COLO829 (cell line): ENCODE measurements at places on chromosomes 2 and 18.

- DNase-seq, result peak; percentile 63
These were observed 3.5 kb upstream of the BCL2 start for GRCh38 chr18:63322908-63323634.

DNA sequence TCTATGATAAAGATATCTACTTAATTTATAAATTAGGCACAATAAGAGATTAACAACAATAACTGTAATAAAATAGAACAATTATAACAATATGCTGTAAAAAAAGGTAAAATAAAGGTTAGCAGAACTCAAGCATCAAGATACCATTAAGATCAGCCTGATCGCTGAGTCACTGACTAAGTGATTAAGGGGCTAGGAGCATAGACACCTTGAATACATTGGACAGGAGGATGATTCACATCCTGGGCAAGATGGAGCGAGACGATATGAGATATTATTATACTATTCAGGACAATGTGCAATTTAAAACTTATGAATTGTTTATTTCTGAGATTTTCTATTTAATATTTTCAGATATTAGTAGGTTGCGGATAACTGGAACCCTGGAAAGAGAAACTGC, 1277.8 kb upstream of the ZEB2 start:
- DNase-seq, result no peak

GRCh38 chr2:37344453-37345361, at the start of gene QPCT:
Gene QPCT (plus strand): TSS chr2:37344630. CDS start chr2:37344732, 102 bp downstream.
- DNase-seq, result no peak

DNA sequence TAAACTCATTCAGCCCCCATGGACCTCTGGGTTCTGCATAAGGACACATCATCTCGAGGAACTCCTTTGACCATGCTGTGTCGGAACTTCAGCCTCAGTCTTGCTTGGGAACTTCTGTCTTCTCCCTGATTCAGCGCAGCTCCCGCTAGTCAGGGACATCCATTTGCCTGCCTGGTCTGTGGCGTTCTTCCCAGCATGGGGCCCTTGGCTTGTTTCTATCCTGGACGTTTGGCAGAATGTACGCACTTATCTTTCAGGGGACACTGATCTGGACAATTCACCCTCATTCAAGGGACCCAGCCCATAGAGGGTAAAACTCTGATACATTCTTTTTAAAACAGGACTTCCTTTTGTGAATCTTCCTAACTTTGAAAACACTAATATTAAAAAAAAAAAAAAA, 75.8 kb upstream of the WIPF1 start:
- no peak for DNase-seq

GRCh38 chr2:176566961-176567360, 297.7 kb downstream of the MTX2 start:
- no peak for DNase-seq

DNA sequence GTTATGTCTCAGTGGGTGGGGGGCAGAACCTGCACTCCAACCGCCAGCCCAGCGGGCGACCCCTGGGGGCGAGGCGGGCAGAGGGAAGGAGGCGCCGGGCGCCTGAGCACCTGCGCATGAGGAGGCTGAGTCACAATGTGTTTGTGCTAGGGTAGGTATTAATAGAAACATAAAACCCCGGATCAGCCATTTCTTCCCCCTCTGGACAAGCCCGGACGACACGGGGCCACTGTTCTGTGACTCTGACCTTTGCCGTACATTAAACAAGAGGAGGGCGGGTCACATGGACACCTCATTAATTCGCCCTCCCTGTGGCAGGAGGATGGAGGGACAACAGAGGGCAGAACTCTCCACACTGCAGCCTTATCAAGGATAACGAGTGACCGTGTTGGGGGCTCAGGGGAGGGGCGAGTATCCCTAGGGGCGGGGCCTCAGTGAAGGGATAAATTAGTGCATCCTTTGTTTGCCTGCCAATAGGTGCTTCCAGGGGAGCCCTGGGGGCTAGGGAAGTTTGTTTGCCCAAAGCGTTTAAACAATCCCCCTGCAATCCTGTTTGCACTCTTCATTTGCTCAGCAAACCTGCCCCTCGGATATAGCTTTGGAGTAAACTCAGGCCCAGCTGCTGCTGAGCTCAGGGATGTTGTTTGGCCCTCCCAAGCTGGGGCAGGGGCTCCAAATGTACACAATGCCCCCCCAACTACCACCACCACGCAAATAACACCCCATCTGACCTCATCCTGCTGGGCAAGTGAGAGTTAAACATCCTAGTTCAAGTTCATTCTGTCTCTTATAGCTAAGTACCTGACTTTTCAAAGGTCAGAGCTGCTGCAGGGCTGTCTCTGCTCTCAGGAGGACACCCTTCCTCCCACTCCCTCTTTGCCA, 171.2 kb upstream of the GLI2 start:
- no peak for DNase-seq

- DNase-seq, result no peak
These were observed 4.3 kb upstream of the EDAR start for GRCh38 chr2:108993095-108993937.

DNA sequence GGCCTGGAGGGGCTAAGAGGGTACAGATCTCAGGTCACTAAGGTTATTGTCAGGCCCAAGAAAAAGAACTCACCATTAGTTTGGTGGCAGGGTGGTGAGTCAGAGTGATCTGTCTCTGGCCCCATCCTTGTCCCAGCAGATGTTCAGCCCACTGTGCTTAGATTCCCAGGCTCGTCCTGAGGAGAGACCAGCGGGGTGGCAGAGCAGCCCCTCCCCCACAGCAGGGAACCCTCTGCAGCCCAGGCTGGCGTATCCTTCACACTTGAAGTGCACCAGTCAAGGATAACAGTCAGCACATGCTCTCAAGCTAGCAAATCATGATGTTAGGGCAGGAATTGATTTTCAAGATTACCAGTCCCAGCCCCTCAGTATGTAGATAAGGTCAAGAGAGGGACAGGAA, 43.1 kb downstream of the TMEM185B start:
- no peak for DNase-seq

DNA sequence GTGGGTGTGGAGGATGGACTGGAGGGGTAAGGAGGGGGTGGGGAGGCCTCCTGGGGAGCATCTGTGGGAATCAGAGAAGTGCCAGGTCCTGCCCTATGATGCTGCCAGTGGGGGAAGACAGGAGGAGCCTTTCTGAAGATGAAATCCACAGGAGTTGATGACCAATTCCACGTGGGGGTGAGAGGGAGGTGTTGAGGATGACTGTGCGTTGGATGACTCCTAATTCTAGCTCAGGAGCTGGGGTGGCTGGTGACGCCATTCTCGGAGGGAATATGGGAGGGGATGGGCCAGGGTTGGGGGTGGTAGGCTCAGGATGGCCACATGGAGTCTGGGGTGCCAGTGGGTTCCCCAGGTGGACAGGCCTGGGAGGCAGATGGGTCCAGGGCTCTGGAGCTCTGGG, 32.3 kb downstream of the EMX1 start:
- DNase-seq, result no peak

DNA sequence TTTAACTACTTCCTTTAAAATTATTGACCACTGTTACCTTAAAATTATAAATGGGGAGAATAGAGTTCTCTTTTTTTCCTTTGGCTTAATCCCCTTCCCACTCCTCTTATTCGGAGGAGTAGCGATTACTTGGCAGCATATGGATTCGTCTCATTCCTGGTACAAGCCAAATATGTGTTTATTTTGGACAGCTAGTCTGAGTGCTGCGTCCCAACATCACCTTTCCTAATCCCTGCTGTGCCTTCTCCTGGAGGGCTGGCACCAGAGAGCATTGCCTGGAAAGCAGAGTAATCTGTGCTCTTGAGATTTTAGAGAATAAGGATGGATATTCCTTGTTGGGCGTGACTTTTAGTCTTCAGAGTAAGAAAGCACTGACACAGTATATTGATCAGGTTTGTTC, 185.6 kb downstream of the AGAP1 start:
- no peak for DNase-seq

DNA sequence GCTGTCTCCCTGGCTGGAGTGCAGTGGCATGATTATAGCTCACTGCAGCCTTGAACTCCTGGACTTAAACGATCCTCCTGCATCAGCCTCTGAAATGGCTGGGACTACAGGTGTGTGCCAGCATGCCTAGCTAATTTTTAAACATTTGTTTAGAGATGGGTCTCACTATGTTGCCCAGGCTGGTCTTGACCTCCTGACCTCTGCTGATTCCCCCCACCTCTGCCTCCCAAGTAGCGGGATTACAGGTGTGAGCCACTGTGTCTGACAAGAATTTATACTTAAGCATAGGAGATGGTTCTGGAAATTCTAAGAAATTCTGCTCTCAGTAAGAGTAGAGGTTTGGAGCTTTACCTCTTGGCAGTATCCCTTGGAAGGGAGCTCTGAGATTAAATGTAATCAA, 18.2 kb downstream of the MTHFD2 start:
- no peak for DNase-seq

DNA sequence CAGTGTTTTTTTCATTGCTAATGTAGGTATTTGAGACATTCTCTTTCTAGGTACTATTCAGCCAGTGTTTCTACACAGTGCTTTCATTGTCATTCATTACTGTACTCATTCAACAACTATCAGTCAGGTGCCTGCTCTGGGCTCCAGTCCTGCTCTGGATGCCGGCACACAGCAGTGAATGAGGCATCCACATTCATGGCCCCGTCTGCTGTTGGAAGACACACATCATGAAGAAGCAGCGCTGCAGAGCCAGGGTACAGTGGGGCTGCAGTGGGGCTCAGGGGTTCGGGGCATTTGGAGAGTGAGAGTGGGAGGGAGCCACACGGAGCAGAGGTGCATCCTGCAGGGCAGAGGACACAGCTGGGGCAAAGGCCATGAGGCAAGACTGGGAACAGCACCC, 737.2 kb upstream of the RAB6C start:
- DNase-seq, result no peak

GRCh38 chr2:102337012-102337411, 18.6 kb upstream of the IL18R1 start:
- DNase-seq, result no peak
